ENCODE measurements at places on chromosomes 4 and X.

- no peak for DNase-seq
Observed at GRCh38 chr4:4901877-4902276, 42.4 kb downstream of the MSX1 start.

- DNase-seq, result no peak
Observed at GRCh38 chrX:10988653-10989052, 122.5 kb upstream of the HCCS start.

DNA sequence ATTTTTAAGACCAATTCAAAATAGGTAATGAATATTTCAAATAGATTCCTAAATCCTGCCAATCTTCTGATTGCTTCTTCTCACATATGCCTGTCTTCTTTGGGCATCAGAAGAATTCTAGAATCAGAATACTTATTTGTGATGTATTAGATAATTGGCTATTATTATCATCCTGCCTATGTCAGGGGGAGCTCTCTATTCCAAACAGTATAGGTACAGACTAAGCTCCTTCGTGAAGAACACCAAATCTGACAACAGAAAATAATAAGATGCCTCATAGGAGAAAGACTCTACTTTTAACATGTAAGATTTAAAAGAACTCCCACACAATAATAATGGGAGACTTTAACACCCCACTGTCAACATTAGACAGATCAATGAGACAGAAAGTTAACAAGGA lies at the start of gene IQCM:
TSS of gene IQCM (minus strand) at position 101 of the 400 bp plus-strand sequence. CDS start 73,152 bp downstream, outside the sequence.
- no peak for DNase-seq

DNA sequence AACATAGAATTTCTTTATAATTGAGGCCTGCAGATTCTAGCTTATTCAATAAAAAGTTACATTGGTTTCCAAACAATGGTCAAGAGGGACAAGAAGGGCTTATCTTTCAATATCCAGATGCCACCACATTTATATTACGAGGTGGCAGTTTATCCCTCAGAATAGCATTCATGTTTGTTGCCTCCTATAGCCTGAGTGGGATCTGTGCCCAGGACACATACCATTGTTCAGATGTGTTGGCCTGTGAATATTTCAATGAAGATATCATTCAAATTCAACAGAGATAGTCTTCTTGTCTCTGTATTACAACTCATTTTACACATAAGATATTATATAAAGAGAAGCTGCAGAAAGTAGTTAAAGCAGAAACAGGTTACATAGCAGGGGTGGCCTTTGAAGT lies 20.5 kb downstream of the GLRB start:
- DNase-seq, result no peak

DNA sequence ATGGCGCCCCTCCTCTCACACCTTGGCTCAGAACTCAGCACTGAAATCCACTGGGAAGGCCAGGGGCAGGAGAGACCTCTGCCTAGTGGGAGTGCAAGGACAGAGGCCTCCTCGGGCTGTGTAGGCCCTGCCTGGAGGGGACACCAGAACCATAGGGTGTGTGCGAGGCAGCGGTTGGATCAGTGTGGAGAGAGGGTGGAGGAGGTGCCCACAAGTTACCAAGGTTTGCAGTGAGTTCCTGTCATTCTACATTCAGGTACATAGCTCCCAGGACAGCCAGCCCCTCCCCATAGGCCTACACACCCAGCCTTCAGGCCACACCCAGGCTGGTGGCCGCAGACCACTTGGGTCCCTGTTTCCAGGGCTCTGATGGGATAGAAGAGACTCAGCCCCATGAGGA lies 19.2 kb upstream of the SPON2 start:
- DNase-seq, result no peak
